ENCODE measurements at places on chromosomes 16 and 17.

DNA sequence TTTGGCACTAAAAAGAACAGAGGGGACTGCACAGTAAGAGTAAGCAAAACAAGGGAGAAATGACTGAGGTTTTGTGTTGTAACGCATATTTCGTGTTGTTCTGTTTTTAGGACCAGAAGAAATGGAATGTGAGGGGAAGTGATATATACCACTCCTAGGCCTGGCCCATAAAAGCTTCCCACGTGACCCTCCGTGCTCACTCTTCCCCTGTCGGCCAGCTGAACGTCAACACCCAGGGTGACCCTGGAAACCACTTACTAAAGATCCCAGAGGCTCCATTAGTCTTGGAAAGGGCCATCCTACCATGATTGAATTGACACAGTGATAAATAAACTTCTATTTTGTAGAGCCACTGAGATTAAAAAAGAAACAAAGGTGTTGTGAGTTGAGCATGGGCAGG lies 79.8 kb downstream of the HELZ start:
- peak; percentile 10 for DNase-seq

DNA sequence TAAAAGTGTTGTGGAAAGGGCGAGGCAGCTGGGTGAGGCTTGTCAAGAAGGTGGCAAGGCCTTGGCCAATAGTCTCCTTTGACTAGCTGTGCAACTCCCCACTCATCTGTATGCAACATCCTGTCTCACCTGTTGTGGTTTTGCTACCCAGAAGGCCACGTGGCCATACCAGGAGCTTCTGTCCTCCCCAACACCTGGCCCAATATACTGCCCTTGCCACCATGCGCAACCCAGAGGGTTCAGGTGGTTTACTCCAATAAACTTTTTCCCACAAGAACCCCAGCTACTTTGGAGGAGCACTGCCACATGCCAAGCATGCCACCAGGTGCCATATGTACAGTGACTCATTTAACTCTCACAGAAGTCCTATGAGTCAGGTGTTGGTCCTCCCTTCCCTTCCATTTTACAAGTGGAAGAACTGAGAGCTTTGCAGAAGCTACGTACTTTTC lies 10.2 kb downstream of the MYO19 start:
- DNase-seq: no peak

- peak; percentile 20 for DNase-seq
These were observed 647 bp downstream of the FBXL20 start for GRCh38 chr17:39400547-39401411.

DNA sequence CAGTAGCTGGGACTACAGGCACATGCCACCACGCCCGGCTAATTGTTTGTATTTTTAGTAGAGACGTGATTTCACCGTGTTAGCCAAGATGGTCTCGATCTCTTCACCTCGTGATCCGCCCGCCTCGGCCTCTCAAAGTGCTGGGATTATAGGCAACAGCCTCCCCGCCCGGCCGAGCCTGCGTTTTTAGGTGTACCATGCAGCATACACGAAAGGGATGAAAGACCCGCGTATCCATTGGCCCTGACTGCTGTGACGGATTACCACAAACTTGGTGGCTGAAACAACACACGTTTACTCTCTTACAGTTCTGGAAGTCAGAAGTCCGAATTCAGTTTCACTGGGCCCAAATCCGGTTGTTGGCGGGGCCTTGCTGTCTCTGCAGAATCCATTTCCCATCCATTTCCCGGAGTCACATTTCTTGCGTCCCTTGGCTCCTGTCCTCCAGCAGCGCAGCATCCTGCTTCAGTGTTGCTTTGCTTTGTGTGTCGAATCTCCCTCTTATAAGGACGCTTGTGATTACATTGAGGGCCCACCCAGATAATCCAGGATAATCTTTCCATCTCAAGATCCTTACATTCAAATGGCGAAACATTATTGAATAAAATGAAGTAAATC lies 8.3 kb upstream of the GUCY2D start:
- no peak for DNase-seq

Measured in globus pallidus (tissue), 1 donor.